ENCODE measurements at places on chromosomes 1 and 21.
A peak's percentile ranks its signal among the peaks of the same experiment; 100 is the strongest.

- DNase-seq: peak; percentile 66
Observed at GRCh38 chr1:107936498-107937481, 28.2 kb downstream of the VAV3 start.

DNA sequence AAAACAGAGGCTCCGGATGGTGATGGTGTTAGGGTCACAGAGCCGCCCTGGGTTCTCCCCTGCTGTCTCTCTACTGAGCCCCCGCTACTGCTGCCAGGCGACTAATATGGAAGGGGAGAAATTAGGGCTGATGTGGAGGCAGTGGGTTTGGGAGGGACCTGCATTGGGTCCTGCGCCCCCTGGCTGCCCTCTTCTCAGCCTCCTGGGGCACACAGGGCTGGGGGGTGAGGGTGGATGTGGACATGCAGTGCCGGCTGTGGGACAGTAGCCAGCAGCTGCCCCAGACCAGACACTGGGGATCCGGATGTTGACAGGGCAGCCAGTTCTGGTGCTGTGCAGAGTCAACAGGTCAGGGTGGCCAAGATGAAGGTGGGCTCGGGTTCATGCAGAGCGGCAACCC is 1.5 kb upstream of the CLCNKB start:
- no peak for DNase-seq

DNA sequence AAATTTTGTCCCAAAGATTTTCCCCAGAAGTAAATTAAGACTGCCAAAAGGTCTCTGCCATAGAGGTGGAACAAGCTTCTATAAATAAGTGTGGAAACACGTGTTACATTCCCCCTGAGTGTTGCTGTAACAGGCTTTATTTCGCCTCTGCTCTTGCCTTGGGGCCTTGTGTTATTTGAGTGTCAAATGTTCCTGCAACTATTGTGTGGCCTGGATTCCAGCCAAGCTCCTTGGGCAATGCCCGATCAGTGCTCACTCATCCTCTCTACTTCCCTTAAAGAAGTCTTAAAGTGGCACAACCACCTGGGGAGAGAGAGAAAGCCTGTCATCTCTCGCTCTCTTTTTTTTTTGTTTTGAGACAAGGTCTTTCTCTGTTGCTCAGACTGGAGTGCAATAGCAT is 156.7 kb downstream of the NR5A2 start:
- no peak for DNase-seq

GRCh38 chr1:31620631-31621497 is 3.4 kb downstream of the HCRTR1 start:
- DNase-seq: no peak

DNA sequence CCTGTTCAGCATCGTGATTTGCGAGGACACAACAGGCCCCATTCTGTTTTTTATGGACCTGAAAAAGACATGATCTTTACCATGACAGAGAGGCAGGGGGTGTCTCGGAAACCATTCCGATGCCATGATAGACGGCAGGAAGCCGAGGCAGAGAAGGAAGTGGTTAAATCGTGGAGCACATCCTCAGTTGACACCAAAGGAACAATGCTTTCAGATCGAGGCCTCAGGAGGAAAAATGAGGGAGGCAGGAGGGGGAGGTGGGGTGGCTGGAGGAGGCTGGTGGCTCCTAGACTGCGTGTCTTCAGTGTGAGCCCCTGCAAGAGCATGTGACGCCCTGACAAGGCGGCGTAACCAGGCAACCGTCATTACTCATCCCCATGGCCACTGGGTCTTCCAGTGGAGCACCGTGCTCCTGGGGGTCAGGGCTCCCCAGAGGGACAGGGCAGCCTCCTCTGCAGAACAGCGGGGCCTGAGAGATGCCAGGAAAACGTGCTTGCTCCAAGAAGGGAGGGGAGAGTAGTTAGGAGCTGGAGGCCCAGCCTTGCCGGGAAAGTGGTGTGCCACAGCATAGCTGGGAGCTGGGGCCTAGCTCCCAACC is 172.8 kb upstream of the TMEM51 start:
- no peak for DNase-seq

- no peak for DNase-seq
Observed at GRCh38 chr21:15037900-15038293, 26.9 kb downstream of the NRIP1 start.

GRCh38 chr1:29631361-29631760 is 395.0 kb downstream of the PTPRU start:
- no peak for DNase-seq

DNA sequence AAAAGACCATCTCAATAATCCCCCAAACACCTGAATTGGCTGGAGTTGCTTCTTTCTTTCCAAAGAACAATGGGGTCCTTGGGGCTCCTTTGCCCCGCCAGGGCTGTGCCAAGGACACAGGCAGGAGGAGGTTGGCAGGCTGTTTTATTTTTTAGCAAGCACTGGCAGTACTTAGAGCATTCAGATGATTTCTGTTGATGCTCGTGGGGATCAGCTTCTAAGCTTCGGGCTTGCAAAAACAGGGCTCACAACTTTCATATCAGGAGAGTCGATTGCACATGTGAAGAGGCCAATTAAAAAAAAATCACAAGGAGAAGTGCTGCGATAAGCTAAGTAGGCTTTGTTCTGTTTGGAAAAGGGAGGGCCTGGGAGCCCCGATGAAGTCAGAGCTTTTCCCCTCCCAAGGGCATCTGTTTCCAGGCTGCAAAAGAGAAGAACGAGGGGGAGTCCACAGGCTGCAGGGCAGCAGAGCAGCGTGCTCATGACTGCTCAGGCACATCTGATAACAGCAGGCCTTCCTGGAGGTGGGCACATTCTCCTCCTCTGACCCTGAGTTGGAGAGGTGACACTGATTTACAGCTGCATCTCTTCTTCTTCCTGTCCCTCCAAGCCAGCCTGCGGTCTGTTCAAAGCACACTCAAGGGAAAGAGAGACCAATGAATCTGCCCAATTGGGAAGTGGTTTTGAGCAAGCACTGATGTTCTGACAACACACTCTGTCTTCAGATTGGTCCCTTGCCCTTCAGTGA is 27.3 kb upstream of the BCAR3 start:
- DNase-seq: no peak

- DNase-seq: no peak
Observed at GRCh38 chr1:234672349-234673135, 62.6 kb upstream of the IRF2BP2 start.

DNA sequence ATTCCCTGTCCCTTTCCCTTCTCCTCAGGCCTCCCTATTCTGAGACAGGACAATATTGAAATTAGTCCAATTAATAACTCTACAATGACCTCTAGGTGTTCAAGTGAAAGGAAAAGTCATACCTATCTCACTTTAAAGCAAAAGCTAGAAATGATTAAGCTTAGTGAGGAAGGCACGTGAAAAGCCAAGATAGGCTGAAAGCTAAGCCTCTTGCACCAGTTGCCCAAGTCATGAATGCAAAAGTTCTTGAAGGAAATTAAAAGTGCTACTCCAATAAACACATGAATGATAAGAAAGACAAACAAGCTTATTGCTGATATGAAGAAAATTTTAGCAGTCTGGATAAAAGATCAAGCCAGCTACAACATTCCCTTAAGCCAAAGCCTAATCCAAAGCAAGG is 3.8 kb upstream of the MAP3K21 start:
- DNase-seq: no peak

- no peak for DNase-seq
Observed at GRCh38 chr1:47452426-47452825, 14.6 kb downstream of the FOXD2 start.

- DNase-seq: no peak
Observed at GRCh38 chr1:93839307-93839706, 39.7 kb downstream of the DNTTIP2 start.

DNA sequence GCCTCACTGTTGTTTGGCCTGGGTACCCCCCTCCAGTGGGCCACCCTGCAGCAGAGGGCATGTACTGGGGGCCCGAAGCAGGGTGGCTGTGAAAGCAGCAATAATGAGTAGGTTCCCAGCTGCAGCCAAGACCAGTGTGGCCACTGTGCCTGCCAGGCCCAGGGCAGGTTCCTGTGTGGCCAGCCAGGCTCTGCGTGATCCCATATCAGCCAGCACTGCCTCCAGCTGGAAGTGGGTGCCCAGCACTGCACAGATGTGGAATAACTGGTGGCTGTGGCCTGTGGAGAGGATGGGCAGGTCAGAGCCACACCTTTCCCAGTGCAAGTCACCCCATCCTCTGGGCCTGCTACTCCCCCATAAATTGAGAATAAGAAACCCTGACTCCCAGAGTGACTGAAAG is 2.1 kb downstream of the BGLAP start:
- no peak for DNase-seq

- no peak for DNase-seq
Observed at GRCh38 chr1:150210091-150210490, 25.8 kb downstream of the ANP32E start.

DNA sequence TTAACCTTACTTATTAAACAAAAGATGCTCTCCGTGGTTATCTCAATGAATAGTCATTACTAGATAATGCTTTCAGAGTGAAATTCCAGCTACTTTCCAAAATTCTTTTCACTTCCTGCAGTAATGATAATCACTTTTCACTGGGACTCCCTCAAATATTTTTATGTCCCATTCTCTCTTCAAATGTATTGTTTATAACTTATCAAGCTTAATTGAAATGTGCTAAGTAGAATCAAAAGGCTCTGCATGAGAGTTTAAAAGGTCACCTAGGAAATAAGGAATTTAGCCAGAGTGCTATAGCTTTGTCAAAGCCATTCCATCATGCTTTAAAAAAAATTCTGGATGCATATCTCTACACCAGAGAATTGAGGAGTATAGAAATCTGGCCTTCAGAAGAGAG is 106.4 kb downstream of the ODF2L start:
- no peak for DNase-seq

GRCh38 chr21:18803624-18804023 is 400.0 kb upstream of the TMPRSS15 start:
- DNase-seq: peak; percentile 63

DNA sequence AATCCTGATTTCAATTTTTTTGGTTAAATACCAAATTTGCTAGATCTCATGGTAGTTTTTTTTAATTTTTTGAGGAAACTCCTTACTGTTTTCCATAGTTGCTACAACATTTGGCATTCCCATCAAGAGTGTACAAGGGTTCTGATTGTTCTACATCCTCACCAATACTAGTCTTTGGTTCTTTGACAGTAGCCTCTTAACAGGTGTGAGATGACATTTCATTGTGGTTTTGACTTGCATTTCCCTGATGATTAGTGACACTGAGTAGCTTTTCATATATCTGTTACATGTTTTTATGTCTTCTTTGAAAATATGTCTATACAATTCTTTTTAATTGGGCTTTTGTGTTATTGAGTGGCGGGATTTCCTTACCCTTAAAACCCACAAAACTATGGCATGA is 20.9 kb upstream of the RGS13 start:
- DNase-seq: peak; percentile 60

- DNase-seq: no peak
Observed at GRCh38 chr1:85663382-85663781, 44.9 kb downstream of the ZNHIT6 start.

DNA sequence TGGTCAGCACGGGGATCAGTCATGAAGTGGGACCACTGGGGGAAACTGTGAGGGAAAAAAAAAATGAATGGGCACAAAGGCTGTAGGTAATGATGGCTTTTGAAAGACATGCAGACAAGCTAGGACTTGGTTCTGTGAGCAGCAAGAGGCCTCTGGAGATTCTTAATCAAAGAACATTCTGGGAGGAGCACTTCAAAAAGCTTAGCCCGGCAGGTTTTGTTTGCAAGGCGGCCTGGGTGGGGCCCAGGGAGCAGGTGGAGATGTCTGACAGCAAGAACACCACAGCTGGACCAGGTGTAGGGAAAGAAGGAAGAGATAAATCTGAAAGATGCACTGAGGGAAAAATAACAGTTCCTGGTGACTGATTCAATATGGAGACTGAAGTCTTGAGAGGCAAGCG is 6.0 kb downstream of the TEX35 start:
- no peak for DNase-seq

DNA sequence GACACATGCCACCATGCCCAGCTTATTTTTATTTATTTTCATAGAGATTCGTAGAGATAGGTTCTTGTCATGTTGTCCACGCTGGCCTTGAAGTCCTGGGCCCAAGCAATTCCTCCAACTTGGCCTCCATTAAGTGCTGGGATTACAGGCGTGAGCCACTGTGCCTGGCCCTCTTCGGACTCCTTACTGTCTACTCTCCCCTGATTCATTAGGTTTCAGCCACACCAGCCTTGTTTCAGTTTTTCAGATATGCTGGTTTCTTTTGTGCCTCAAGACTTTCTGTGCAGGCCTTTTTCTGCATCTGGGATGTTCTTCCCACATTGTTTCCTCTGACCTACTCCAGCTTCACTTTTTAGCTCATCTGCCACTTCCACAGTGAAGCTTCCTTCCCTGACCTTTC is 85.4 kb downstream of the CACNA1E start:
- DNase-seq: no peak

DNA sequence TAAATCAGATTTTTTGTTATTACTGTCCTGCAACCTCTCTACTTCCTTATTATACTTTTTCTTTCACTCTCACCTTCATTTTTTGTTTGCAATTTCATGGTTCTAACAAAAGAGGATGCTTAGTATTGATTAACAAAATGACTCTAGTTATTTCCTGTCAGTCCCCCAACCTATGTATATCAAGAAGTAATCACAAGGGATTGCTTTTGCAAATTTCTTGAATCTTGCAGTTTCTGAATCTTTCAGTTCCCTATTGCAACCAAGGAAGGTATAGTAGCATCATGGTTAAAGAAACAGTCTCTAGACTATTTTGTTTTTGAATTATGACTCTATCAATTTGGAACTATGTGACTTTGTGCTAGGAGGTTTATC is 446.9 kb downstream of the NEGR1 start:
- no peak for DNase-seq

All from MM.1S (cell line).